ENCODE measurements at places on chromosomes 4 and X. TPM values are rescaled to one million over a fixed set of nuclear protein-coding genes. Genes with fewer than 3 reads are reported as not detected.
A peak's percentile ranks its signal among the peaks of the same experiment; 100 is the strongest.

- H3K27ac ChIP-seq = no peak overlapping the region
- H3K27me3 ChIP-seq = peaks cover 5% of the 10 kb centered on the region
- H3K4me1 ChIP-seq = peaks cover 2% of the 10 kb centered on the region
- no peak overlapping the region for H3K4me3 ChIP-seq
Measured at GRCh38 chr4:144614850-144615585, 30.9 kb upstream of the HHIP start.

DNA sequence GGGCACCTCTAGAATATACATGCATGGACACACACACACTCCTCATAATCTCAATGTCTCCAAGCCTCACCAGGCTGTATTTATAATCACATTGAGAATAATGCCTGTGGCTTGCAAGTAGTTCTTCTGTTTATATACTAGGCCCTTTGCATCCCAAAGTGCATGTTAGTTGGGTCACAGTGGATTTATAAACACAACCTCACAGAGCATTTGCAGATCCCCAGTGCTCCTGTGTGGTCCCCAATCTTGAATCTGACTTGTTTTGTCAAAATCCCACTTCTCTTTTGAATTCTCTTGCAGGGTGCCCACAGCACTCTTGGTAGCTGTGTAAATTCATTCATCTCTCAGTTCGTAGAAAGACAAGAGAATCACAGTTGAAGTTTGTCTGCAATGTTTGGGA lies 49.6 kb upstream of the PROM1 start:
- DNase-seq = no peak
- no peaks in the 10 kb centered on the region for H3K4me1 ChIP-seq
- H3K27ac ChIP-seq = no peak overlapping the region

DNA sequence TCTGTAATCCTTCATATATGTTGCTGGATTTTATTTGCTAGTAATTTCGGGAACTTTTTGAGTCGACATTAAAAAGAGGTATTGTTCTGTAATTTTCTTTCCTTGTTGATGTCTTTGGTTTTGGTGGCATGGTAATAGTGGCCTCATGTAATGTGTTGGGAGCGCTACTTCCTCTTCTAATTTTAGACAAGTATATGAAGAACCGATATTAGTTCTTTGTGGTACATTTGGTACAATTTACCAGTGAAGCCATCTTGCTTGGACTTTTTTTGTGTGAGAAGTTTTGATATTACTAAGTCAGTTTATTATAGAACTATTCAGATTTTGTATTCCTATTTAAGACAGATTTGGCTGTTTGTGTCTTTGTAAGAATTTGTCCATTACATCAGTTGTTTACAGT lies 669.2 kb upstream of the AADAT start:
- no peak overlapping the region for H3K27ac ChIP-seq
- no peaks in the 10 kb centered on the region for H3K27me3 ChIP-seq
- H3K36me3 ChIP-seq = no peaks in the 10 kb centered on the region
- no peak for DNase-seq
- no peaks in the 10 kb centered on the region for H3K4me1 ChIP-seq
- H3K4me3 ChIP-seq = no peak overlapping the region

- no peaks in the 10 kb centered on the region for H3K27me3 ChIP-seq
- no peak overlapping the region for H3K4me3 ChIP-seq
- H3K27ac ChIP-seq = no peak overlapping the region
- DNase-seq = no peak
- H3K36me3 ChIP-seq = no peaks in the 10 kb centered on the region
Measured at GRCh38 chr4:33592701-33593100, 2651.6 kb downstream of the ARAP2 start.

GRCh38 chr4:20086067-20086798 lies 165.5 kb upstream of the SLIT2 start:
- no peaks in the 10 kb centered on the region for H3K36me3 ChIP-seq
- no peaks in the 10 kb centered on the region for H3K4me1 ChIP-seq
- H3K27me3 ChIP-seq = no peaks in the 10 kb centered on the region
- H3K27ac ChIP-seq = no peak overlapping the region

DNA sequence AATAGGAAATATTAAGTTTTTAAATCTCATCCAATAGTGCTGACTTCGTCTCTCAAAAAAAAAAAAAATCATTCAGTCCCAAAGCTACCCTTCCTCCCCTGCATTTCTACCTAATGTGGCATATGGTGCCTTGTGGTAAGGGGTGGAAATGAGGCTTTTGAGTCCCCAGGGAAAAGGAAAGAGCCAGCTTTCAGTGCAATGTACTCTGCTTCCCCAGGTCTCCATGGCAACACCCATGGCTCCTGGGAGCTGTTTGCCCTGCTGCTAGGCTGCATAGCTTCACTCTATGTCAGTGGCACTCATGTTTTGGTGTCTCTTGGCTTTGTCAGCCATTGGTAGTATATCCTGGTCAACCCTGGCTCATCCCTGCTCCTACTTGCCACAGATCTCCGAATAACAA lies 175.9 kb downstream of the SLC39A8 start:
- no peaks in the 10 kb centered on the region for H3K4me1 ChIP-seq
- no peak overlapping the region for H3K4me3 ChIP-seq
- H3K36me3 ChIP-seq = no peaks in the 10 kb centered on the region
- DNase-seq = no peak

DNA sequence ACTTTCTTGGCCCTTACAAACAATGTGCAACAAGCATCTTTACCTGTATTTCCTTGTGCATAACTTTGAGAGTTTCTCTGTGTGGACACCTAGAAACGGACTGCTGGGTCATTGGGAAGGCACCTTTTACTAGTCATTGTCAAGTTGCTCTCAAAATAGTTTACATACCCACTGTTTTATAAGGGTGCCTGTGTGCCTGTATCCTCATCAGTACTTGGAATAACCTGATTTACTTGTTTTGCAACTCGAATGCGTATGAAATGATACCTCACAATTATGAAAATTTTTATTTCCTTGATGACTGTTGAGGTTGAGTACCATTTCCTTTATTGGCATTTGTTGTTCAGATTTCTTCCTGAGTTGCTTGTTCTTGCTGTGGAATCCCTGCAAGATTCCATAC lies 150.8 kb downstream of the STIM2 start:
- H3K4me3 ChIP-seq = no peak overlapping the region
- peaks cover 14% of the 10 kb centered on the region for H3K4me1 ChIP-seq
- no peak overlapping the region for H3K27ac ChIP-seq
- DNase-seq = no peak
- peaks cover 17% of the 10 kb centered on the region for H3K36me3 ChIP-seq

GRCh38 chrX:48512371-48512935 lies 3.7 kb downstream of the PORCN start:
- H3K4me3 ChIP-seq = no peak overlapping the region
- no peak for DNase-seq
- H3K27me3 ChIP-seq = no peaks in the 10 kb centered on the region
- H3K36me3 ChIP-seq = no peaks in the 10 kb centered on the region
- H3K27ac ChIP-seq = no peak overlapping the region

DNA sequence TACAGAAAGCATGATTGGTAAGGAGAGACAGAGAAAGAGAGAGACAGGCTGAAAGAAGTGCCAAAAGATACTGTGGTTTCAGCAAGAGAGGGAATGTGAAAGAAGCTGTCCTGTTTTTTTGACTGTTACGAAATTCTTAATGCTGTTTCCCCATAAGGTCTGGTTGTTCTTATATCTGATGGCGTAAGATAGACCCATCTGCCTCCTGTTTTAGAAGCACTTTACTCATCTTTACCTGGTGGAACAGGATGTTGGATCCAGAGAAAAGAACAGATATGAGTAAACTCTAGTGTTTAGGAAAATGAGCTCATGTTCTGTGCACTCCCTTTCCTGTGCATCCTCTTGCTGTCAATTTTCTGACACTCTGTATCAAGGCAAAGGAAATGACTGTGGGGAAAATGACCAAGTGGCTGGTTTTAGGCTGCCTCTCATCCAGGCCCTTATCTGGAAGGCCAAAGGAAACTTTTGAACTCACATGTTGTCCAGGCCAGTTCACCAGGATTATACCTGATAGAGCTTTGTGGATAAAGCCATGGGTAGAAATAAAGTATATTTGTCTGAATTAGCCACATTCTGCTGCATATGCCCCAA lies 311.7 kb upstream of the HTR2C start:
- H3K4me1 ChIP-seq = no peaks in the 10 kb centered on the region
- no peak overlapping the region for H3K27ac ChIP-seq
- DNase-seq = no peak

GRCh38 chrX:109775386-109775785 lies 42.3 kb upstream of the ACSL4 start:
- H3K36me3 ChIP-seq = no peaks in the 10 kb centered on the region
- no peak overlapping the region for H3K27ac ChIP-seq
- no peaks in the 10 kb centered on the region for H3K27me3 ChIP-seq

DNA sequence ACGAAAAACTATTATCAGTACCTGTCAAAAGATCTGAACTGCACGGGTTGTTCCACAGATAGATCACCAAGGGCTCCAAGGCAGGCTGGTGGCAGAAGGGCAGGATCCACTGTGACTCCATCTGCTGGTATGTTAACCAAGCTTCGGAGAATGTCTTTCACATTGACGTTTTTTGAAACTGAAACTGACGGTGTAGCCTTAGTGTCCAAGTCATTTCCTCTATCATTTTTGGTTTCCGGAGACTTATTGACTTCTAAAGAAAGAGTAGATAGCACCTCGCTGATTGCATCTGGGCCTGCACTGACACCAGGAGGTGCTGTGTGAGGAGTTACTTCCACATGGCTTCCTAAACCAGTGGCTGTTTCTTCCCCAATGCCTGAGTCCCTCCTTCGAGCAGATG lies 186.9 kb downstream of the LRBA start:
- no peaks in the 10 kb centered on the region for H3K27me3 ChIP-seq
- H3K27ac ChIP-seq = peak overlapping the region; percentile 57
- H3K36me3 ChIP-seq = peaks cover 48% of the 10 kb centered on the region
- H3K4me1 ChIP-seq = peaks cover 25% of the 10 kb centered on the region
- DNase-seq = peak; percentile 60
- no peak overlapping the region for H3K4me3 ChIP-seq

DNA sequence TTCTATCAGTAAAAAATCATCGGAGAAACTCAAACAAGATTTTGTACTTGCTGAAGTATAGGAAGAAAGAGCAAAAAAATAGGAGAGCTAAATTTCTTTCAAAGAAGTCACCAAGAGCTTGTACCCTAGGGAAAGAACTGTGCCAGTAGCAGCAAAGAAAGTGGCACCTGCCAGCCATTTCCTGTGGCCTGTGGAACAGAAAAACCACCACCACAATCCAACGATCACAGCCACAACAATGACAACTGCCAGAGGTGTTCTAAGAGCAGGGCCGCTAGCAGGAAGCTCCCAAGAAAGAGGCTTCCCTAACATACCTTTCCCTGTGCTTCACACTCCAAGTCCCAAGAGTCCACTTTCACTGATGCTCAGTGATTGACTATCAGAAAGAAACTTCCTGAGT lies 266.1 kb upstream of the GPC4 start:
- DNase-seq = no peak
- peaks cover 3% of the 10 kb centered on the region for H3K4me1 ChIP-seq
- no peaks in the 10 kb centered on the region for H3K36me3 ChIP-seq
- H3K4me3 ChIP-seq = no peak overlapping the region
- H3K27ac ChIP-seq = no peak overlapping the region

DNA sequence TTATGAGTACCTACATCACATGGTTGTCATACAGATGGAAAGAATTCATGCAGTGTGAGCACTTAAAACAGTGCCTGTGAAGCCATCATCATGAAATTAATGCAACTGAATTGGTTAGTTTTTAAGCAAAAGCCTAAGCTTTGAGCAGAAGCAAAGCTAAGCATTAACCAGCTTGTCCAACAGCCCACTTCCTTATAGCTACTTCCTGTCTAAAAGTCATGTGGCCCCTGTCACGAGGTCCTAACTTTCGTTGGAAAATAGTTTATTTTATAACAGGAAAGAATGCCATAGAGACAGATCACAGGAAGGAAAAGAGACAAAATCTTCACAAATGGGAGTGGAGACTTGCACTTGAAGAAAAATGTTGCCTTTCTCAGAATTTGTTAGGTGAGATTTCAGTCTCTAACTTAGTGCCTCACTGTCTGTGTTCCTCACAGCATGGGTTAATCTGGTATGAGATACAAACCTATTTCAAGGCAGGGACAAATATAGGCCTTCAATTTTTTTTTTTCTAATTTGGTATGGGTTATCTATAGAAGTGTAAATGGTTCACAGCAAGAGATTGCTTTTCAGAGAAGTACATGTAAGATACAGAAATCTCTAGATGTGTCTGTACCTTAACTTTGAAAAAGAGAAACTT lies 27.7 kb upstream of the VCX start:
- H3K4me1 ChIP-seq = no peaks in the 10 kb centered on the region
- H3K27me3 ChIP-seq = peaks cover 1% of the 10 kb centered on the region
- no peak overlapping the region for H3K4me3 ChIP-seq

The XPNPEP2 gene
- total RNA-seq = 0.43 TPM

The PRR32 gene
- total RNA-seq = not detected

The CLCN5 gene
- 3.2 TPM for total RNA-seq

The ABCG2 gene
- total RNA-seq = 0.39 TPM

The ARHGEF6 gene
- total RNA-seq = 44.5 TPM

The BEX1 gene
- not detected for total RNA-seq

The IRAK1 gene
- 84.3 TPM for total RNA-seq
